Endothelial cell of coronary artery (primary cell): ENCODE measurements at places on chromosomes 7 and 10. TPM values are rescaled to one million over a fixed set of nuclear protein-coding genes. Genes with fewer than 3 reads are reported as not detected.

CYP3A4 gene
- total RNA-seq: not detected in 2 replicates

CALHM3 gene
- not detected in 2 replicates for total RNA-seq

ATE1 gene
- 21.8 and 22.3 TPM in 2 replicates for total RNA-seq

INHBA gene
- total RNA-seq: 4.0 and 4.5 TPM in 2 replicates

AEBP1 gene
- total RNA-seq: 3.3 and 11.5 TPM in 2 replicates

VIM gene
- total RNA-seq: 5,000 and 5,002 TPM in 2 replicates

NUTM2E gene
- total RNA-seq: 0.09 TPM in 1 of 2 replicates, not detected in the other

CFAP46 gene
- 1.1 and 2.3 TPM in 2 replicates for total RNA-seq

KCNIP2 gene
- 0.27 and 0.75 TPM in 2 replicates for total RNA-seq

MMD2 gene
- total RNA-seq: not detected in 2 replicates

DOCK1 gene
- 94.9 and 108 TPM in 2 replicates for total RNA-seq

INA gene
- total RNA-seq: 0.18 and 0.19 TPM in 2 replicates

ANKRD30A gene
- not detected in 2 replicates for total RNA-seq

WDR86 gene
- not detected in 2 replicates for total RNA-seq

TMEM26 gene
- total RNA-seq: under 0.01 and 0.09 TPM in 2 replicates

PTPRZ1 gene
- total RNA-seq: 0.56 TPM in 1 of 2 replicates, not detected in the other

MACC1 gene
- total RNA-seq: under 0.01 TPM in 2 replicates

NXPH1 gene
- not detected in 2 replicates for total RNA-seq

HIF1AN gene
- 6.9 and 11.6 TPM in 2 replicates for total RNA-seq

VGF gene
- total RNA-seq: under 0.01 TPM in 1 of 2 replicates, not detected in the other

ZNF804B gene
- total RNA-seq: under 0.01 TPM in 1 of 2 replicates, not detected in the other

MMP21 gene
- under 0.01 and 0.09 TPM in 2 replicates for total RNA-seq

GPER1 gene
- total RNA-seq: 0.75 and 0.99 TPM in 2 replicates

MPP7 gene
- total RNA-seq: 0.09 and 0.56 TPM in 2 replicates

NPSR1 gene
- total RNA-seq: not detected in 2 replicates

TMEM178B gene
- 0.75 TPM in 1 of 2 replicates, not detected in the other for total RNA-seq

RPEL1 gene
- total RNA-seq: under 0.01 TPM in 1 of 2 replicates, not detected in the other

FOXP2 gene
- total RNA-seq: under 0.01 TPM in 2 replicates

ADO gene
- total RNA-seq: 15.1 and 17.8 TPM in 2 replicates

ASB10 gene
- not detected in 2 replicates for total RNA-seq

IFIT1B gene
- total RNA-seq: not detected in 2 replicates

C10orf88 gene
- total RNA-seq: 13.3 and 15.5 TPM in 2 replicates
